Myometrial cell (primary cell): ENCODE measurements at places on chromosomes 3 and 15. TPM values are rescaled to one million over a fixed set of nuclear protein-coding genes. Genes with fewer than 3 reads are reported as not detected.

The BFSP2 gene
- total RNA-seq, result not detected in 2 replicates

The WDR93 gene
- total RNA-seq, result 1.2 TPM in 1 of 2 replicates, not detected in the other

The PPP1R14D gene
- not detected in 2 replicates for total RNA-seq

The MUSTN1 gene
- not detected in 2 replicates for total RNA-seq

The ACTRT3 gene
- 1.7 and 3.4 TPM in 2 replicates for total RNA-seq

The SUSD5 gene
- 0.35 and 0.58 TPM in 2 replicates for total RNA-seq

The TMCO5A gene
- total RNA-seq, result not detected in 2 replicates

The RASL12 gene
- 12.1 and 12.8 TPM in 2 replicates for total RNA-seq

The ADCY5 gene
- total RNA-seq, result 0.53 TPM in 1 of 2 replicates, not detected in the other

The GOLGA6D gene
- total RNA-seq, result not detected in 2 replicates
